ENCODE measurements at places on chromosomes 11 and 22.
A peak's percentile ranks its signal among the peaks of the same experiment; 100 is the strongest.

- no peak for DNase-seq
These were observed 601.0 kb upstream of the RAG2 start for GRCh38 chr11:37199082-37199481.

GRCh38 chr22:18023509-18024275, 669 bp downstream of the MICAL3 start:
- DNase-seq, result peak; percentile 41

- DNase-seq, result no peak
These were observed 115.0 kb downstream of the TMPRSS5 start for GRCh38 chr11:113591117-113591516.

DNA sequence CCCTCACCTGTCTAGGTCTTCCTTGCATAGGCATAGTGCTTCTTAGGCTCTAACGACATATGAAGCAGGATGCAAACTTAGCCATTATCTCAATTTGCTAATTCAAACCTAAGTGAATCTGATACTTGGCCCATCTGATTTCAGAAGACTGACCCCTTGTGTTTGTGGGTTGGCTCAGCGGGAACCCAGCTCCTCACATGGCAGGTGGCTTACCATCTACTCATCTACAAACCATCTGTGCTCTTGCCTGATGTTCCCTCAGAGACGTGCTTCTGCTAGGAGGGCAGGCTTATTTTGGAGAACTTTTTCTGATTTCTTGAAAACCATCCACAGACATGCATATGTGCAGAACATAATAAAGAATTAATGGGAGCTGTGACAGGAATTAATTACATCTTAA, 15.2 kb downstream of the ELMOD1 start:
- no peak for DNase-seq

- DNase-seq, result peak; percentile 13
These were observed 1.9 kb upstream of the ROBO4 start for GRCh38 chr11:124899383-124900145.

DNA sequence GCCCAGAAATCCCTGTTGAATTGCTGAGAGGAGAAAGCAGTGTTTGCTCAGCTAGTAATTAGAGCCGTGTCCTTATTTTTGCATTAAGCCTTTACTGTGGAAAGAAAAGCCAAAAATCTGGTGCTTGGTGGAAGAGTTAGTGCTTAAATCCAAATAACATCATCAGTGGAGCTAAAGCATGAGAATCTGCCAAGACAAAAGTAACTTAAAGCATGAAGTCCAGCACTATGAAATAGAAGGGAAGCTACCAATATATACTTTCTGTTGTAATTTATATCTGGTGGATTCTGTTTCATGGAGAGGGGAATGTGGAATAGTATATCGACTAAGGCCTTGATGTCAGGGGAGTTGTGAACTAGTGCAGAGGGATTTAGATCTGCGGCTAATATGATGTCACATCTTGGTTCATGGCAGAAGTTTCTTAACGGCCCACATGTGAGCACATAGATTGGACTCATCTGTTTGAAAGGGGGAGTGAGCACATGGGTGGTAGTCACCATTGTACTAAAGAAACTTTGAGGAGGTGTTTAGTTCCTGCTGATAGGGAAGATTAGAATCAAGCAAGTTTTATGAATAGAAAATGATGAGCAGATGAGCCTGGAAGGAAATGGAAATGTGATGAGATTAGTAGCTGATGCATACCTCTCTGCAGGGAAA, 224.4 kb upstream of the MTNR1B start:
- no peak for DNase-seq

DNA sequence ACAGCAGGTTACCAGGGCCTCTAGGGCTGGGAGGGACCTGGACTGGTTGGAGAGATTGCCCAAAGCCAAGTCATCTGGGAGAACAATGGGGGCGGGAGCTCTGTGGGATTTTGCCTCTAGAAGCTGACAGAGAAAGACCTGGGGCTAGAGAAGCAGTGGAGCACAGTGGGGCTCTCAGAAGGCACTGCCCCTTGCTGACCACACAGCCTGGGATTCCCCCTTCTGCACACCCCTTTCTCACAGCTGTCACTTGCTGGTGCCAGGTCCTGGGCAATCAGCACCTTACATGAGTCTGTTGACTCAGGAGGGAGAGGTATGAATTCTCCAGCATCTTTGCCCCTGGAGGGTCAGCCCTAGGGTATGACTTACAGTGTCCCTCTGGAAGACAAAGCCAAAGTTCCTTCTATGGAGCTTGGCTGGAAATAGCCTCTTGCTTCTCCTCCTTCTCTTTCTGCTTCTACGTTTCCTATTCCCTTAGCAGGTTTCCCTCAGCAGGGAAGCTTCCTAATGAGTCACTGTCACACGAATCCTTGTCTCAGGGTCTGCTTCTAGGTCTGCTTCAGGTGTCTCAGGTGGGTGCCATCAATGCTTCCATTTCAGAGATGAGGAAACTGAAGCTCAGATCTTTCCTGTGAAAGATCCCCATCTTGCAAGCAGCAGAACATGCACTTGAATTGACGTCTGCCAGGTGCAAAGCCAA, 27.0 kb downstream of the GDPD5 start:
- no peak for DNase-seq

DNA sequence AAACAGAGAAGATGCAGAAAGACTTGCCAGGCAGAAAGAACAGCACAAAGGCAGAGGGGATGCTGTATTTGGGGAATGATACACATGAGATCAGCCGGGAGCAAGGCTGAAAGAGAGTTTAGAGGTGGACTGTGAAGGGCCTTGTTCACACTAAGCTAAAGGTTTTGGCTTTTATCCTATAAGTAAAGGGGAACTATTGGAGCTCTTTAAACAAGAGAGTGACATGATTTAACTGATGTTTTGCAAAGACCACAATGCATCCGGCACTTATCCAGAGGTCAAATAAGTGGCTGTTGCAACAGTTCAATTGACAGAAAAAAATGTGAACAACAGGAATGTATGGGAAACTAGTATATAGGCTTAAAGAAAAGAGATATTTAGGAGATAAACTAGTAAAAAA, 64.7 kb upstream of the RRAS2 start:
- DNase-seq, result no peak

GRCh38 chr22:20392983-20393704, 807 bp upstream of the ZNF74 start:
- no peak for DNase-seq

DNA sequence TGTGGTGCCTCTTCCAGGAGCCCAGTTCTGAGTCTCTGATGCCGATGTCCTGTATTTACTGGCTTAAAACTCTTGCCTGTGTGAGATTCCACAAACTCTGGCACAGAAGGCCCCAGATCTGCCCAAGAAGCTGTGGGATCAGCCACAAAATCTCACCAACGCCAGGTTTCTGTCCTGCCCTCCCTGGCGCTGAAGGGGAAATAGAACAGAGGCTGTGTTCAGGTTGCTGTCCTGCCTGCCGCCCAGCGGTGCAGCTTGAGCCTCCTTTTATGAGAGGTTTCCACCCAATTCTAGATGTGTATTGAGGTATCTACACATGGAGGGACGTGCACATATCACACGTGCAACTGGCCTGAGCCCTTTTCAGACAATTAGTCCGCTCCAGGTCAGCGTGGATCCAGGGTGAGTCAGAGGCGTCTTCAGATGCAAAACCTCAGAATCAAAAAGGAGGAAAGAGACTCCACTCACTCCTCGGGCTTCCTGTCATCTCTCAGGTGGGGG, 2.2 kb downstream of the TMEM80 start:
- DNase-seq, result no peak

- no peak for DNase-seq
These were observed 10.8 kb upstream of the MSANTD4 start for GRCh38 chr11:106032861-106033260.

- no peak for DNase-seq
These were observed 11.8 kb downstream of the UPB1 start for GRCh38 chr22:24506802-24507438.

- DNase-seq, result no peak
These were observed 25.4 kb upstream of the BACE1-AS start for GRCh38 chr11:117265745-117266144.

DNA sequence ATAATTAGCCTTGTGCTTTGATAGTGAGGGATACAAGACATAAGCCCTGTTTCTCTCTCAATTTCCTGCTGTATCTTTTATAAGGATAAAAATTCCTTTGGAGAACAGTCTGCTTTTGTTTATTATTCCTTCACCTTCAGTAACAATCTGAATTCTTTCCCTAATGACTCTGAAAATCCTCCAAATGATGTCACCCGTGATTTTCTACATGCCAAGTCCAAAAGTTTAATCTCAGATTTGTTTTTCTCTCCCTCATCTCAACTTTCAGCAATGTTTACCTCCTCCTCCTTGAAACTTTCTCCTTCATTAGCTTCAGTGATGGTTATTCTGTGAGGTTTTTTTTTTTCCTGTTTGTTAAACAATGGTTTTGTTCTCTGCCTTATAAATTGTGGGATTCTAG, 2.2 kb downstream of the OR51E2 start:
- no peak for DNase-seq

DNA sequence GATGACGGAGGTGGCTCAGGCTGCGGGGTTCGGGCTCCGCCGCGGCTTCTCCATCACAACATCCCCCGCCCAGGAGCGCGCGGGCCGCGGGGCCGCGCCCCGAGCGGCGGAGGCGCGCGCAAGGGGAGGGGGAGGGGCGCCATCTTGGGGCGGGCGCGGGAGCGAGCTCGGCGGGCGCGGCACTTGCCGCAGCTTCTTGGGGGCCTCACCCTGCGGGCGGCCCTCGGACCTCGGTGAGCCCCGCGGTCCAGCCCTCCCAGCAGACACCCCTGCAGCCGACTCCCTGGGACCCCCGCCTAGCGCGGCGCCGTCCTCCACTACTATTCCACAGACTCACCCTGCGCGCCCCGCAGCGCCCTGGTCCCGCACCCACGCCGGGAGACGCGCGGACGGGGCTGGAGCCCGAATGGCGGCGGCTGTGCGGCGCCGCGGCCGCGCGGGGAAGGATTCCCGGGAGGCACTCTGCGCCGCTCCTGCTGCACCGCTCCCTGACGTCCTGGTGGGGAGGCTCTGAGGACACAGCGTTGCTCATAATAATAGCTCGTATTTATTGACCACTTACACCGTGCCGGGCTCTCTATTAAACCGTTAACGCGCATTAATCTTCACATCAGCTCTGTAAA, at the start of gene APBB1:
Gene APBB1 (minus strand): TSS at position 86 of the 623 bp plus-strand sequence. CDS start 7,747 bp downstream, outside the sequence.
- DNase-seq, result peak; percentile 54

Data from hypothalamus (tissue), 51 donors.